ENCODE measurements at places on chromosomes 3 and 15.
A peak's percentile ranks its signal among the peaks of the same experiment; 100 is the strongest.

DNA sequence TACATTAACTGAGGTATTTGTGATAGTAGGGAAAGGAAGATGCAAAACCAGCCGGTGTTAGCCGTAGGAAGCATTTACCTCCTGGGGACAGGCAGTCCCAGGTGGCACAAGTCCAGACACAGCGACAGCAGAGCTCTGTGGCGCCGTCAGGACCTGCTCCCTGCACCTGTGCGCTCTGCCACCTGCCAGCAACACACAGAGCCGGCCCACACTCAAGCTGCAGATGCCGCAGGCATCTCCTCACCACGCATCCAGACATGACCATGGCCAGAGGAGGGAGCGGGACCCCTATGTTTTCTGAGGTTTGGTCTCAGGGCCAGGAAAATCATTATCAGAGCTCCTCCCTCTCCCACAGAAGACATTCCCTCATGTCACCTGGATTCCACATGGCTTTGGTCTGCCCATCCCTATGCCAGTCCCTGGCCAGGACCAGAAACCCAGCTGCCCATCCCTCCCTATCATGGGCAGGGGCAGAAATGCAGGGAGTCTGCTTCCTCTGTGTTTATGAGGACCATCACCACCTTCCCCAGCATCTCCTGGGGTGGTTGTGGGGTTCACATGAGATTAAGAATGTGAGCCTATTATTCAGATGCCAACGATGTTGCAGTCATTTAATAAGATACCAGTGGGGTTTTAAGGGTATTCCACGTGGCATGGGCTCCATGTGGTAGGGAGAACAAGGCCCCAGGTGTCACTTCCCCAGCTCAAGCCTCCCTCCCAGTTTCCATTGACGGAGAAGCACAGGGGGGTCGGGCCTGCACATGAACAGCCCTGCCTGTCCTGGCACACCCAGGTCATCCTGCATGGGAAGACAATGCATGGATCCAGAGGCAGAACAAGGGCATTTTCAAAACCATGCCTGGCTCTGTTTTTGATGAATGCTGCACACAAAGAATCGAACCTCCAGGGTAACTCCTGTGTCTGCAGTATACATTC, 251.1 kb downstream of the OCA2 start:
- DNase-seq: no peak

DNA sequence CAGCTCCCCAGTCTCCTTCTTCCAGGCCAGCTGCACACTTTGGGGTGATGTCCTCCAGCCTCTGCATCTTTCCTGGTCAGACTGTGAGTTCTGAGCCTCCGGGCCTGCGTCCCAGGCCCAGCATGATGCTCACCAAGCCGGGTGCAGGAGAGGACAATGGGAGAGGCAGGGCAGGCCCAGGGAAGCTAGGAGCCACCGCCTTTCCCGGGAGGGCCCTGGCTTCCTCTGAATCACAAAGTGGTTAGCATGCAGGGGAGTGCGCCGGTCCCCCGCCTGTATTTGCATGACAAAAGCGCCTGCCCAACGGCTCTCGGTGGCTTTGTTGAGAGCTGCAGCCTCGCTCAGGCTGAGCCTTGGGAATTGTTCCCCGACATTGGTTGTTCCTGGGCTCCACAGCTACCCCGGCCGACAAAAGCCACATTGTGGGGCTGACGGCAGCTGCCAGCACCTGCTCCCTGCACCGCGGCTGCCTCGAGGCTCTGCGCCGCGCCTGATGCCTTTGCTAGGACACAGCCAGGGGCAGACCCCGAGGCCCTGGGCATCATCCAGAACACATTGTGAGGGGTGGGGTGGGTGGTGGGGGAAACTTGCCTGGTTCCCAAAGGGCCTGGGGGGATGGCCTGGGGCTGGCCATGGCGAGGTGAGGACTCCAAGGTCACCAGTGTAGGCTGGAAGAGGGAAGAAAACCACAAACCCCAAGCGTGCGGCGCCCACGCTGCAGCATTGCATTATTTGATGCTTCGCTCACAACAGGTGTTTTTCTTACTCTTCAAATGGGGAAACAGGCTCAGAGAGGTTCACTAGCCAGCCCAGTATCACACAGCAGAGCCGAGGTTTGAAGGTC, 20.0 kb upstream of the KLF13 start:
- DNase-seq: no peak

- no peak for DNase-seq
Observed at GRCh38 chr3:47158208-47158607, 5.7 kb downstream of the SETD2 start.

DNA sequence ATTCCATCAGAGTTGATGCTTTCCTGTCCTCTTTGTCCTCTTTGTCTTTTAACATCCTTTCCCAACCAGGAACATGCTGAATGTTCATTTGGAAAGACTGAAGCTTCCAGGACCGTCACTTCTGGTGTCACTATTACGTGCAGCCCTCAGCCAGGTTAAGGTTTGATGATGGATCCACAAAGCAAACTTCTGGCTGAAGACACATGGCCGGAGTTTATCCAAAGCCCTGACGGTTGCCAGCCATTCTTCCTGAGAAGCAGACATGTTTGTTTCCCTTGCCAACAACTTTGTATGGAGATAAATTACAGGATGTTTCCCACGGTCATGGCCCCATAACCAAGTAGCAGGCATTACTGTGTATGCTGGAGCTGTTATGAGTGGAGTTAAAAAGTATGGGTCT, 236.9 kb downstream of the THSD4 start:
- no peak for DNase-seq

GRCh38 chr15:97978401-97979139, 18.1 kb downstream of the ARRDC4 start:
- no peak for DNase-seq

- no peak for DNase-seq
Observed at GRCh38 chr3:183180110-183180783, 17.7 kb upstream of the LAMP3 start.

- DNase-seq: no peak
Observed at GRCh38 chr3:172073262-172073915, 34.0 kb downstream of the FNDC3B start.

- no peak for DNase-seq
Observed at GRCh38 chr3:54822206-54822605, 105.7 kb downstream of the LRTM1 start.

DNA sequence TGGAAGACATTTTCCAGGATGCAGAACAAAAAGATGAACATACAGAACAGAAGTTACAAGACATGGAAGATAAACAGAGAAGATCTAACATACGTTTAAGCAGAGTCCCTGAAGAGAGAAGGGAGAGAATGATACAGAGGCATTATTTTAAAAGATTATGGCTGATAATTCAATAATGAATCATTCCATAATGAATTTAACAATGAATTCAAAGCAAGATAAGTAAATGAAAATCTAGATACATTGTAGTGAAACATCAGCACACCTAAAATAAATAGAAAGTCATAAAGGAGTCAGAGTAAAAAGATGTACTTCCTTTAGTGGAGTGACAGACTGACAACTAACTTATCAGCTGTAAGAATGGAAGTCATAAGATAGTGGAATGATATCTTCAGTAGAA, 30.1 kb upstream of the PGPEP1L start:
- no peak for DNase-seq

DNA sequence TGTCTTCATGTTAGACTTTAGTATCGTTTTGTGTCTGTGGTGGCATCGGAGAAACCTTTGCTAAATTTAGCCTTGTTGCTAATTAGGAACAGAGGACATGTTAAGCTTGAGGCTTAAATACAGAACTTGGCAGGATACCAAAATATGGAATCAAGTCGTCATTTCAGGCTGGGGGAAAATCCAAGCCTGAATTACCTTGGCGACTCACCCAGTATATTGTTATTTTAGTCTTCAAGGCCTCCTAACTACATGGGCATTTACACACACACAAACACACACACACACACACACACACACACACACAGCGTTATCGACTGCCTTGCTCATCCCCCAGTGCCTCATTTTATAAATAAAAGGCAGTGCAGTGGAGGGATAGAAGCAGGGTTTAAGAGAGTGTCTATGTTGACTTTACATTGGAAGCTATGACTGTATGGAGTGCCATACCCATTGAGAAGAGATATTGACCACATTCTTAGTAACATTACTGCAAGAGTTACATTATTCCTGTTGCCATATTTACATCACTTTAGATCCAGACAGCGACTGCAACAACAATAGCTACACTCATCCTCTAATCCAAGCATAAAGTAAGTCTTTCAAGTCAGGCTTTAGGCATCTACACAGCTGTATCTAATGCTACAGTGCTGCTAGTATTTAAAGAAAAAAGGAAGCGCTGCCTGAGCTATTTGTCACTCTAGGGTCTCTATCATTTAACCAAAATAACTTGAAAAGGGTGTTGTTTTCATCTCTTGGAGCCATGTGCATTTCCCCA, 210.8 kb upstream of the SEMA6D start:
- DNase-seq: no peak

DNA sequence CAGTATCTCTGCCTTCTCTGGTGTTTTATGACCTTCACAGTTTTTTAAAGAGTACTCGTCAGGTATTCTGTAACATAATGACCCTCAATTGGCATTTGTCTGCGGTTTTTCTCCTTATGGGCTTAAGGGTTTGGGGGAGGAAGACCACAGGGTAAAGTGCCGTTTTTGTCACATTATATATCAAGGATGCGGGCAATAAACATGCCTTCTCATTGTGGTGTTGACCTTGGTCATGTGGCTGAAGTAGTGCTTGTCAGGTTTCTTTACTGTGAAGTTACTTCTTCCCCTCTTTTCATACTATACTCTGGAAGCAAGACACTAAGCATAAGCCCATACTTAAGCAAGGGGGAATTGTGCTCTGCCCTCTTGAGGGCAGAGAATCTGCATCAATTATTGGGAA, 16.6 kb downstream of the CAPN3 start:
- no peak for DNase-seq

DNA sequence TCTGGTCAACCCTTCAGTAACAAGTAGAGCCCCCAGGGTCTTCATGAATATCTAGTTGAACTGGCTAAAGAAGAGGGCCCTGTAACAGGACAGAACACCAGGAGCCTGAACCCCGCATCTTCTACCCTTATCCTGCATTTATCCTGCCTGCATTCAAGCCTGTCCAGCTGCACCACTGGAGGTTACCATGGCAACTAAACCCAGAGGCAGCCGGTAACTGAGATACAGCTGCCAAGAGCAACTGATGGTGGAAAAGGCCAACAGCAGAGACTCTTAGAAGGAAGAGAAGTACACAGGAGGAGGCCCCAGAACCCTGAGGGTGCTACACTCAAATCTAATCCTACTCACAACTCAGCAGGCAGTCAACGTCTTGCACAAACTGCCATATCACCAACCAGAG, 3.7 kb upstream of the PRKAR2A start:
- DNase-seq: no peak

- DNase-seq: no peak
Observed at GRCh38 chr15:54941417-54941816, 255.3 kb downstream of the RSL24D1 start.

- DNase-seq: no peak
Observed at GRCh38 chr3:157581371-157581770, 78.2 kb upstream of the VEPH1 start.

DNA sequence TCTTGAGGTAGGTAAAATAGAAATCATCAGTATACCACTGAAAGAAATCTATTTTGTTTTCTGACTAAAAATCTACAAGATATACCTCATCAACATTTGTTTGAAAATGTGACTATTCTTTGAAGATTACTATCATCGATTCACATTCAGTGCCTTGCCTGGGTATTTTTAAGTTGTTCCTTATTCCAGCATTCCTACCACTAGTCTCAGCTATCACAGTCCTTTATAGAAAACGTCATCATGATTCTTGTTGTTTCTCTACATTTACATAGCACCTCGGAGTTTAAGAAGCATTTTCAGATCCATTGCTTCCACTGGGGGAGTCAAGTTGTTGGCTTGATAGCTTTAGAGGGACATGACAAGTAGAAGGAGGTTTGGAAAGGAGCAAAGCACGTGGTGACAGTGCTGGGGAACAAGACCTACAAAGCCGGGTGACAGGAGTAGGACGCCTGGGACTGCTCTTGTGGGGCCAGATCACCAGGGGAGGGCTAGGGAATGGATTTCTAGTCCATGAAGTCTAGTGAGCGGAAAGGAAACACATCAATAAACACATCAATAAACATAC, 61.5 kb downstream of the HES1 start:
- no peak for DNase-seq

- DNase-seq: no peak
Observed at GRCh38 chr3:9292516-9292915, 43.1 kb upstream of the SRGAP3 start.

GRCh38 chr15:24662991-24663390, 12.6 kb upstream of the NPAP1 start:
- no peak for DNase-seq

- no peak for DNase-seq
Observed at GRCh38 chr3:170889630-170890029, 18.8 kb downstream of the EIF5A2 start.

GRCh38 chr3:71681224-71681668, 44.0 kb downstream of the EIF4E3 start:
- peak; percentile 23 for DNase-seq

DNA sequence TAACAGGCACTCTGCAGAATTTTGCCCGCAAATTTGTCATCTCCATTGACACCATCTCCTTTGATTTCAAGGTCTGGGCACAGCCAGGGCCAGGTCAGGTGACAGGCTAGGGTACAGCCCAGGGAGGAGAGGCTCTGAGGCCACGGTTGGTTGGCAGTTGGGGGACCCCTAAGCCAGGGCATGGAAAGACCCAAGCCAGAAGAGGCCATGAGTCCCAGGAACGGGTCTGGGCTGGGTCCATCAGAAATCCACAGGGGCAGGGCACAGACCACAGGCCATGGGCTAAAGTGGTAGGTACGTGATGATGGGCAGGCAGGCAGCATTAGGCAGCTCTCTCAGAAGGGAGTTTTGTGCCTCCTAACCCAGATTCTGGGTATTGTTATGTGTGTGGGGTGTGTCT, 45.8 kb downstream of the SEMA3G start:
- no peak for DNase-seq

- DNase-seq: no peak
Observed at GRCh38 chr15:39391230-39391629, 189.6 kb upstream of the THBS1 start.

All from GM13977 (cell line).